ENCODE measurements at places on chromosomes 4 and X.

DNA sequence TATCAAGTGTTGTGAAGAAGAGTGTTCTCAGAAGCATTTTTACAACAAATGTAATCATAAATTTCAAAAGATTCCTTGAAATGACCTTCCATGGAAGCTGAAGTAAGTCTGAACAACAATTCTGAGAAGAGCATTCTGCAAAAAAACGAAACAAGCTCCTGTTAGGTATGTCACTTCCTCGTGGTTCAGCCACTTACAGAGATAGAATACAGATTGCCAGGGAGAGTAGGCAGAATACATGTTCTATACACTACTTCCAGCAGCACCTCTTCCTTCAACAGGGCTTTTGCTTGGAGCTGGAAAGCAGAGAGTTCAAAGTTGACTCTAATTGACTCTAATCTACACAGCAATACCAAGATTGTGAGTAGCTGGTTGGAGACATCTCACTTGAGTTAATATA lies 274.5 kb downstream of the ADGRA3 start:
- no peak for DNase-seq

DNA sequence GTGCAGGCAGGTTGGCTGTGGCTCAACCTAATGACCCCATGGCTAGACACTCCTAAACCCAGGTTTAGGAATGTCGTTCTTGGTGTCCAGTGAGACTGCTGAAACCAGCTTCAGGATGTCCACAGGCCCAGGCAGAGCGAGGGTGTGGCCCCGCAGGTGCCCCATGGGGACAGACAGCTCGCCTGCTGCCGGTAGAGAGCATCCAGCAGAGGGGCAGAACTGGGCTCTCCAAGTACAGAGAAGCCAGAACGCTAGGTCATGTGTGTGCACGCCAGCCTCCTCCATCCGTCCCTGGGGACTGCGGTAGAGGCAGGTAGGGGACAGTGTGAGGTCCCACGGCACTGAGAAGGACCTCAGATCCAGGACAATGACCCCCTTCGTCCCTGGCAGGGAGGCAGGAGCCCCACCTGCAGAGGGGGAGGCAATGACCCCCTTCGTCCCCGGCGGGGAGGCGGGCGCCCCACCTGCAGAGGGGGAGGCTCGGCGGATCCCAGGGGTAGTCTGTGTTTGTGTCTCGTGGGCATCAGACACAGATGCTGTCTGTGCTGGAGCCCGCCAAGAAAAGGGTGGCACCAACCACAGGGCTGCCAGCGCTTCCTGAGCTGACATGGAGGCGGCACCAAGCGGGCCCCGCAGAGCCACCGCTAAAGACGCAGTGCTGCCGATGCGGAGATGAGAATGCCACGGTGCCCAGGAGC lies 118.4 kb downstream of the FAM53A start:
- no peak for DNase-seq

GRCh38 chr4:88439161-88439760 lies 17.7 kb upstream of the HERC5 start:
- no peak for DNase-seq

DNA sequence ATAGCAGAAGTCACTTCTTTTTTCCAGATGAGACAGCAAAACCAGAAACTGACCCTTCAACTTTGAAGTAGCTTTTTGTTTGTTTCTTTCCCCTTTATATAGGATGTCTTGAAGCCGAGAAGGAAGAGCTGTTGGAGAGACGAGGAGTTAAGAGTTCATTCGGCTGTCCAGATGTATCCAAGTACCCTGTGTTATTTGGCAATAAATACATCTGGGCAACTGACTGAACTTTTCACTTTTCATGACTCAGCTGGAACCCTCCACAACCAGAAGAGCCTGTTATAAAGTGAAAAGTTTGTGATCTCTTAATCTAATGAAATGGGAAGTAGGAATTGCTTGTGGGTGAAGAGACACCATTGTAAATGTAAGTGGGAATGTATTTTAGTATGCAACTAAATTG lies 131.2 kb downstream of the HTR2C start:
- no peak for DNase-seq

- no peak for DNase-seq
Observed at GRCh38 chr4:177385576-177386277, 56.5 kb downstream of the AGA start.

DNA sequence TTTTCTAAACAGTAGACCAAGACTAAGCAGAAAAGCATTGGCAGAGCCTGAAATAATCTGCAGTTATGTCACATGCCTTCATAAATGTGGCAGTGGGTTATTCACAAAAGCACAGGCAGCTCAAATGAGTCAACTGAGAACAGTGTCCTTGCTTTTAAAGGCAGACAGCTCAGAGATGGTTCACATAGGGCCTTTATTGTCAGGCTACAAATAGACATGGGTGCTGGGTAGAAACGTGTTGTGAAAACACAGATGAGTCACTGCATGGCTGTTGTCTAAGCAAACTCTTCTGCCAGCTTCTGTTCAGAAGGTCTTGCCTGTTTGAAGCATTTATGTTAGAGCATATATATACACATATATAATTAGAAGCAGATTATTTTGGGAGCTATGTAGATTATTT lies 118.0 kb downstream of the SLC4A4 start:
- DNase-seq = no peak

- no peak for DNase-seq
Observed at GRCh38 chr4:80875642-80876041, 154.9 kb upstream of the BMP3 start.

GRCh38 chr4:144579411-144580030 lies 66.4 kb upstream of the HHIP start:
- no peak for DNase-seq

DNA sequence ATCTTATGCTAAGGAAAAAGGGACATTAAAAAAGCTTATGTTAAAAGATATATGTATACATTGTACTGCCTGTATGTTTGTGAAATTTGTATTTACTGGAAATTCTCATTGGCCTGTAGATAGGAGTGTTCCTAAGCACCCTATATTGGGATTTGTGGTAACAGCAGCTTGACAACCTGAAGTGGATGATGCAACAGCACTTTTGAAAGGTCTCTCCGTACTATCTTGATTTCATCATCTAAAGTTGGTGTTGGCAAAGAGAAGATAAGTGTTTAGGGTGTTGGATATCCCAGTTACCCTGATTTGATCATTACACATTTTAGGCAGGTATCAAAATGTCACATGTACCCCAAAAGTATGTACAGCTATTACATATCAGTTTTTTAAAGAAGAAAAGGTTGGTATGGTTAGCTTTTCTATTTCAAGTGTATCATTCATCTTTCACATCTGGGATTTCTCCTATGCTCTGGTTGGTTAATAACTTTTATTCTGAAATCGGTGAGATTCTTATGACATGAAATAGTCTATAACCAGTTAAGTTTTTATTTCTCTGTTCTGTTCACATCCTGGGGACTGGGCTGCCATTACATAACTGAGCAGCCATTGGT lies 10.3 kb downstream of the HADH start:
- no peak for DNase-seq

- DNase-seq = no peak
Observed at GRCh38 chr4:185108185-185108584, 34.9 kb upstream of the SLC25A4 start.

DNA sequence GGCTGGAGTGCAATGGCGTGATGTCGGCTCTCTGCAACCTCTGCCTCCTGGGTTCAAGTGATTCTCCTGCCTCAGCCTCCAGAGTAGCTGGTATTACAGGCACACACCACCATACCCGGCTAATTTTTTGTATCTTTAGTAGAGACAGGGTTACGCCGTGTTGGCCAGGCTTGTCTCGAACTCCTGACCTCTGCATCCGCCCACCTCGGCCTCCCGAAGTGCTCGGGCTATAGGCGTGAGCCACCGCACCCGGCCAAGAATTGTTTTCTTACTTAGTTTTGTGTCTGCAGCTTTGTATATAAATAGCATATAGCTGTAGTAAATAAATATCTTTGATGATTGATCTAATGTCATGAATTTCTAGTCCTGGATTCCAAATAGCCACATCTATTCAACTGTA lies 81.1 kb downstream of the IL1RAPL1 start:
- no peak for DNase-seq

GRCh38 chr4:3401436-3402171 lies 40.2 kb upstream of the HGFAC start:
- DNase-seq = no peak

GRCh38 chr4:48138936-48139335 lies 4.9 kb upstream of the TXK start:
- DNase-seq = no peak

DNA sequence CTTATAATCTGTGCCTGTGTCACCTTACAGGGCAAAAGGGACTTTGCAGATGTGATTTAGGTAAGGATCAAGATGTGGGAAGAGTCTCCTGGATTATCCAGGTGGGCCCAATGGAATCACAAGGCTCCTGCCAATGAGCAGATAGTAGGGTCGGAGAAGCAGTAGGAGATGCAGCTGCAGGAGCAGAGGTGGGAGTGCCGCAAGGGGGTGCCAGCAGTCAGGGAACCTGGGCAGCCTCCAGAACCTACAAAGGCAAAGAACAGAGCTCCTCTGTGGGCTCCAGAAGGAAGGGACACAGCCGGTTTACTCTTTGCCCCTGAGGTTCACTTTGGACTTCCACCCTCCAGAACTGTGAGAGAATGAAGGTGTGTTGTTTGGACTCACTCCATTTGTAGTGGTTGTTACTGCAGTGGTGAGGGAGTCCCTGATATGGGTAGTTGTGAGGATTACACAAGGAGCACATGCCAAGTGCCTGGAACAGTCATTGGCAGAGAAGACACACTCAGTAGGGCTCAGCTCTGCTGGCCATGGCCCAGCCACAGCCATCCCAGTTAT lies 318.5 kb downstream of the EVC2 start:
- DNase-seq = no peak

- no peak for DNase-seq
Observed at GRCh38 chrX:14065800-14066199, 36.1 kb upstream of the GEMIN8 start.

DNA sequence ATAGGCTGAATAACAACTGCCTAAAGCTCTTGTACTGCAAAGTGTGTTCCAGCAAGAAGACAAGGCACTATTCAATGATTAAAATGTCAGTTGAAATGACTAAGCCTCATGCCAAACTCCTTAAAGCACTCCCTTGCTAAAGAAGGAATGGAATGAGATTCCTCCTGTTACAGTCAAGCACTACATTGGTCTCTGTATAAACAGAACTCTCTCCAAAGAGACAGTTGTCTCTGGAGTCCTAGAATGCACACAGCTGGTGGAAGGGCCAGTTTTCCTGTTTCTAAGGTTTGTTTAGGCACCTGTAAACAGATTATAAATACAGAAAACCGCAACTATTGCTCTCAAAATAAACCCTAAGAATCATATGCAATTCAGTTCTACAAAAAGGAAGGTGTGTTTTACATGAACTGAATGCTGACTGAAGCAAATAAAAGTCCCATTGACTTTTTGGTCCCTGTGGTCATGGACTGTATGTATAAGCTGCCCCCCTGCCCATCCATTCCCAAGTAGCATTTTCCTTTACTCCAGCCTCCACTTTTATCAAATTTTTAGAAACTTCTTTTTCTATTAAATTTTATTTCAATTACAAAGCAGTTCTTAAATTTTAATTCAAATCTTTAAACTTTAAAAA lies 47.0 kb downstream of the FAT1 start:
- DNase-seq = no peak

- DNase-seq = no peak
Observed at GRCh38 chrX:13666836-13667235, 13.9 kb downstream of the TCEANC start.

GRCh38 chr4:28879178-28879577 lies 1841.0 kb upstream of the PCDH7 start:
- DNase-seq = no peak

- no peak for DNase-seq
Observed at GRCh38 chrX:63656871-63657580, 128.0 kb downstream of the ARHGEF9 start.

- no peak for DNase-seq
Observed at GRCh38 chrX:39459952-39460351, 637.8 kb downstream of the BCOR start.

- DNase-seq = no peak
Observed at GRCh38 chr4:152564336-152564735, 28.4 kb upstream of the FBXW7 start.

GRCh38 chr4:77196866-77197265 lies 39.9 kb downstream of the CCNG2 start:
- no peak for DNase-seq

GRCh38 chrX:1491851-1492349 lies 39.2 kb upstream of the ASMTL start:
- no peak for DNase-seq

- DNase-seq = no peak
Observed at GRCh38 chr4:124526331-124526730, 186.2 kb downstream of the ANKRD50 start.

- no peak for DNase-seq
Observed at GRCh38 chr4:14562901-14563300, 439.4 kb upstream of the CPEB2 start.

DNA sequence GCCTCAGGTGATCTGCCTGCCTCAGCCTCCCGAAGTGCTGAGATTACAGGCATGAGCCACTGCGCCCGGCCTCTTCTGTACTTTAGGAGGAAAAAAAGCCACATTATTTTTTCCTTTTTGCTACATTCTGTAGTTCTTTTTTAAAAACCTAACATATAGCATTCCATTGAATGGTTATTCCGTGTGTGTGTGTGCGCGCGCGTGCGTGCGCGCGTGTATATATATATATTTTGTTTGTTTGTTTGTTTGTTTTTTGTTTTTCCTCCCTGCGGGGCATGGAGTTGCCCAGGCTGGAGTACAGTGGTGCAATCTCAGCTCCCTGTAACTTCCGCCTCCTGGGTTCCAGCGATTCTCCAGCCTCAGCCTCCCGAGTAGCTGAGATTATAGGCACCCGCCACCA lies 59.5 kb downstream of the ARHGAP10 start:
- no peak for DNase-seq

DNA sequence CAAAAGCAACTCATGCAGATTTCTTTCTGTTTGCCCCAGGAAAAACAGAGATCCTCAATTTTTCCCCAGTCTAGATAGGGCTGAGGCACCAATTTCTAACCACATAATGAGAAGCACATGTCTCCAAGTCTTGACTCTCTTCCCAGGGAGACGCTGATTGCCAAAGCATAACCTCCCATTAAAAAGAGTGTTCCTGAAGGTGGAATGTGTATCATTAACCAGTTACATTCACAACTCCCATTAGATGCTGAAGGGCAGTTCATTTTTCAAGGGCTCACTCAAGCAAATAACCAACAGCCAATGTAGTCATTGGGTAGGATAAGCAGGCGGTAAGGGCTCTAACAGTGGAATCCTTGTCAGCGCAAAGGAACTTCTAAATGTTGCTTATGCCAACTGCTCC lies 27.5 kb downstream of the TMEM47 start:
- DNase-seq = no peak

- no peak for DNase-seq
Observed at GRCh38 chr4:73744203-73744602, 3.8 kb downstream of the CXCL8 start.

GRCh38 chrX:18017411-18017810 lies 156.3 kb upstream of the RAI2 start:
- DNase-seq = no peak

- DNase-seq = no peak
Observed at GRCh38 chrX:10484683-10485247, 135.6 kb downstream of the MID1 start.

GRCh38 chr4:124262211-124263179 lies 450.0 kb downstream of the ANKRD50 start:
- DNase-seq = no peak

Measured in stimulated activated CD4-positive, alpha-beta T cell treated with anti-CD3 and anti-CD28 coated beads, Interleukin-1b, Interleukin-23, amount 100 ng/mL, for 1 hour (primary cell).